ENCODE measurements at places on chromosomes 6 and 20.
A peak's percentile ranks its signal among the peaks of the same experiment; 100 is the strongest.

DNA sequence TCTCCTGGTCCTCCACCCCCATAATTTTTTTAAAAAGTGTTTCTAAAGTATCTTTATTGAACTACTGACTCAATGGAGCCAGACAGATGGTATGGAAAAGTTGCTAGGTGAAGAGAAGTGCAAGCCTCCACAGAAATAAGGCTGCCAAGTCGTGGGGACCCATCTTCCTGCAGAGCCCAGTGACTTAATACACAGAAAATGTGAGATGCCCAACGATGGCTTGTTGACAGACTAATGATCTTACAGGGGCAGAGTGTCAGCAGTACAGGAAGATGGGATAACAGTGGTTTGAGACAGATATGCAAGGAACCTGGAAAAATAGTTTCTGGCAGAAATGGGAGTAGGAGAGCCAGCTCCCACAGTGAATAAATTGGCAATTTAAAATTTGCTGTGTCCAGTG is 43.3 kb downstream of the FYN start:
- DNase-seq: no peak

GRCh38 chr6:36692861-36693702 is 4.5 kb upstream of the RAB44 start:
- no peak for DNase-seq

DNA sequence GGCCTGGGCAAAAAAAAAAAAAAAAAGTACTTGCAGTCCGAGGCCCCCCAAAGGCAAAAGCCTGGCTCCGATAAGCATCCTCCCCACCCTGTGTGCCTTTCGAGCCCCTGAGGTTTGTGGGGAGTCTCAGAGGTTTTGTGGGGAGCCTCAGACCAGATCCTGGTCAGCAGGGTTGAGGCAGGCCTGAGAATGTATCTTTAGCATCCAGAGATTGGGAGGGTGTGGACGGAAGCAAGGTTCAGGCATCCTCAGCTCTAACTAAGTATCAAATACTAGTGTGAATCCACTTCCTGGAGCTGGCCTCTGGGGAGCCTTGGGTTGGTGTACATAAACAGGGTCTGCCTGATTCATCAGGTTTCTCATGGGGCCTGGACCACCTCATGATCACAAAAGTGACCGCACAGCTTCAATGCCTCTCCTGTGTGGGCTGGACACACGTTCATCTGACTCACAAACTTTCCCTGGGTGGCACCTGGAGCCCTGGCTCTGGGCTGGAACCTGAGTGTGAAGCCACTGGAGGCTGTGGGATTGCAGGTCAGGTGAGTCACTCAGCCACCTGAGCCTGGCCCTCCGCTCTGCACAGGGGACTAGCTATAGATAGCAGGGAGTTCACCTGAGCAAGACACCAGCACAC is 24.4 kb downstream of the PCMTD2 start:
- DNase-seq: no peak

DNA sequence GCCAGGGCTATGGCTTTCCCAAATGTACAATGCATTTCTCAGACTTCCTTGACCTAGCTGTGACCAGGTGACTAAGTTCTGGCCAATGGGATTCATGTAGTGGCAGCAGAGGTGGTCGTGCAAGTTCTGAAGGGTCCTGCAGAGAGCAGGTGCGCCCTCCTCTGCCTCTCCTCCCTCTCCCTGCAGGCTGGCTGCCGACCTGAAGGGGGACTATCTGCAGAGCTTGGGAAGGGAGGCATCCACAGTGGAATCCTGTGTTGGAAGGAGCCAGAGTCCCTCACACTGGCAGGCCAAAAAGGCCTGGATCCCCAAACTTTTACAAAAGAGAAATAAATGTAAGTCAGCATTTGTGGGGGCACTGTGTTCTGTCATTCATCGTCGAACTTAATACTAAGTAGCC is 66.6 kb downstream of the CDH26 start:
- no peak for DNase-seq

- no peak for DNase-seq
Measured at GRCh38 chr6:128186729-128187128, 285.9 kb upstream of the THEMIS start.

- DNase-seq: no peak
Measured at GRCh38 chr6:136887953-136888352, 34.1 kb upstream of the SLC35D3 start.

GRCh38 chr6:45555981-45556771 is 178.4 kb upstream of the SUPT3H start:
- DNase-seq: no peak

GRCh38 chr6:41028561-41029412 is 10.2 kb downstream of the UNC5CL start:
- DNase-seq: no peak

GRCh38 chr6:145208474-145208873 is 526.8 kb downstream of the EPM2A start:
- no peak for DNase-seq

DNA sequence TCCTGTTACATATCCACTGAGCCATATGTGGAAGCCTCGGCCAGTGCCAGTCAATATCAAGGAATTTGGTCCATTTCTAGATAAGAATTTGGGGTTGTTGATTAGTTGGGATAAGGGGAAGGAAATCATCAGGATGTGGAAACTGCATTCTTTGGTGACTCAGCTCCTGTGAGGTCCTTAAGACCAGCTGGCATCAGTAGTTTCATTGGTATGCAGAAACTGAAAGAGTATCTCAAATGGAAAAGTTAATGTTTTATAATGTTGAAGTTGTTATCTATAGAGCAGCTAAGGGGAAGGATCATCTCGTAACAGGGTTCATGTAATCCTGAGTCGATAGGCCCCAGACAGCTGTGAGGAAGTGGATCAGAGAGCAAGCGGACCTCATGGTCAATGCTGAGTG is 87.9 kb upstream of the PRND start:
- DNase-seq: no peak

- DNase-seq: no peak
Measured at GRCh38 chr6:15355683-15356099, 109.8 kb downstream of the JARID2 start.

DNA sequence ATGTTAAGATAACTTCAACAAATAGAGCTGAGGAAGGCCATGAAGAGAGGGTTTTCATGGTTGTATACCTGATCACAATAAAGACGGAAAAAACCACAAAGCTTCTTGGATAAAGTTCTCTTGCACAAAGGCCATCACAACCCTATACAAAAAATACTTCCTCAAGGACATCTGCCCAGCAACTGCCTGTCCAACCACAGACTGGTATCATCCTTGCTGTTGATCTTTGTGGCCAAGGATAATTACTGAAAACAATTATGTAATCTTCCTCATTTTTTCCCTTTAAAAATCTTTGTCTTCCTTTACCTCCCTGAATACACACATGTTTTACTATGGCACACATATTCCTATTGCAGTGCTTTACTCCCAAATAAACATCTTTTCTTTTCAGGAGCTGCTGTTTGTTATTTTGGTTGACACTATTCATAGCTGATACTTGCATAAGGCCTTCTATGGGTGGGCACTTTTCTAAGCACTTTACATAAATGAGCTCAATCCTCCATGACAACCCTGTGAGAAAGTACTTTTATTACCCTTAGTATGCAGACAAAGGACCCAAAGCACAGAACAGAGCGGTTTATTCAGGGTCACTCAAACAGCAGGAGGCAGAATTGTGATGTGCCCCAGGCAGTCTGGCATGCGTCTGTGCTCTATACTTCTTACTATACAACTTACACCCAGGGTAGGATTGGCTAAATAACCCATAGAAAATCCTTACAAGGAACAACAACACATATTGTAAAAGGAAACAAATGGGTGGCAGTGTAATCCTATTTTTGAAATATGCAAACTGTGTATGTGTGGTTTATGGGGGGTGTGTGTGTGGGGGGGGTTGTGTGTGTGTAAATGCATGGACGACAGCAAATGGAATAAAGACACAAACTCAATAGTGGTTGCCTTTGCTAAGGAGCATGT is 35.1 kb downstream of the SNRNP48 start:
- no peak for DNase-seq

DNA sequence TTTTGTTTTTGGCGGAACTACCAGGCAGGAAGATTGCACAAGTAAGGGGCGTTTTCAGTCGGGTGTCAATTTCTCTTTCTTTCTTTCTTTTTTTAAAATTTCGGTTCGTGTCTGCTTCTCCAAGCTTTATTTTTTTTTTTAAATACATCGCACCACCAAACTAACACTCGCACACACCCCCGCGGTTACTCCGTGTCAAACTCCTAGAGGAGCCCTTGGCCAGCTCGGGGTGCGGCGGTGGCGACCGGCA is 338 bp downstream of the UTRN start:
- no peak for DNase-seq

- DNase-seq: peak; percentile 89
Measured at GRCh38 chr20:34876406-34877282, at the start of gene ACSS2. Gene ACSS2 (plus strand): TSS chr20:34876612. CDS start chr20:34876646, 34 bp downstream.

DNA sequence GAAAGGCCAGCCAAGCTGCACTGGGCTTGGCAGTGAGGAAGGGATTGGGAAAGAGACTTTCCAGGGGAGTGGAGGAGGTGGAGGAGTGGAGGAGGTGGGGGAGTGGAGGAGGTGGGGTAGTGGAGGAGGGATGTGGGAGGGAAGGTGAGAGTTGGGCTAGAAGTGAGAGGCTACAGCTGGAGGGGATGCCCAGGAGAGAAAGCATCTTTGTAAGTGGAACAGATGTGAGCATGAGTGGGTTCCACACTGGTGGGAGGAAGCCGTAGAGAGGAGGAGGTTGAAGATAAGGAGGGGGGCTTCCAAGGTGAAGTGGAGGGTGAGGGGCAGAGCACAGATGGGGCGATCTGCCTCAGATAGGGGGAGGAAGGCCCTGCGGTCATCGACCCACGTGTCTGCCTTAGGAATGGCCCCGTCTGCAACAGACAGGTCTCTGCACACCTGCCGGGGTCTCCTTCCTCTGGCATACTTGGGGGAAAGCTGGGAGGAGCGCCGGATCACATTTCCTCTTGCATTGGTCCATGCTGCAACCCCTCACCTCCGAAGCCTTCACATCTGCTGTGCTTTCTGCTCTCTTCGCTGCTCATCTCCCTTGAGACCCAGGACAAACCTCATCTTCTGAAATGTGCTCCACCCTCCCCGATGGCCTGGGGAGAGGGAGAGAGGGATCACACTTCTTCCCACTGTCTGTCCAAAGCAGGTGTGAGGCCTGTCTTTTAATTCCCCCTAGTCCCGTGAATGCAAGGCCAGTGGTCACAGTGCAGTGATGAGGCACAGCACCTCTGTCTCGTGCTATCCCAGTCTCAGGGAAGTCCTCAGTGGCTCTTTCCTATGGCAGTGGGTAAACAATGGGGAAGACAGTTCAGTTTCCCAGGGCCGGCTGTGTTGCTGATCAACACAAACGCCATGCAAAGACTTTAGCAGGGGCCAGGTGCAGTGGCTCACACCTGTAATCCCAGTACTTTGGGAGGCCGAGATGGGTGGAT is 48.6 kb upstream of the SNX9 start:
- DNase-seq: no peak

- DNase-seq: no peak
Measured at GRCh38 chr6:144460327-144461095, 175.4 kb downstream of the UTRN start.

GRCh38 chr6:27275025-27275956 is 27.8 kb downstream of the PRSS16 start:
- DNase-seq: no peak

DNA sequence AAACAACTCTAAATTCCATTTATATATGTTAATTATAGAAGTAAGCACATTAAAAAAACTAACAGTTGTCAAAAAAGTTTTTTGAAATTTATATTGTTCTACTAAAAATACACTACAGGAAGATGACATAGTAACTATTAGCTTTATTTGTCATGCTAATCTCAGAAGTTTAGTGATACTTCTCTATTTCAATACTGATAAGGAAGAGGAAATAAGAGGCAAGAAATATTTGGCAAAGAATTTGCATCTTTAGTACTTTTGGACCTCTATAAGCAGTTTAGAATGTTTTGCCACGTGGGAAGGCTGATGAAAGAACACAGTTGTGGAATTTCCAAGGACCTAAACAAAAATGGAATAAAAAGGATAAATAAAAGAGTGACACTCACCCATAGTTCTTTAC is 12.6 kb downstream of the IFNGR1 start:
- DNase-seq: no peak

- no peak for DNase-seq
Measured at GRCh38 chr6:91683240-91683639, 1096.4 kb upstream of the MAP3K7 start.

GRCh38 chr20:59955131-59955796 is 3.0 kb upstream of the CDH26 start:
- no peak for DNase-seq

DNA sequence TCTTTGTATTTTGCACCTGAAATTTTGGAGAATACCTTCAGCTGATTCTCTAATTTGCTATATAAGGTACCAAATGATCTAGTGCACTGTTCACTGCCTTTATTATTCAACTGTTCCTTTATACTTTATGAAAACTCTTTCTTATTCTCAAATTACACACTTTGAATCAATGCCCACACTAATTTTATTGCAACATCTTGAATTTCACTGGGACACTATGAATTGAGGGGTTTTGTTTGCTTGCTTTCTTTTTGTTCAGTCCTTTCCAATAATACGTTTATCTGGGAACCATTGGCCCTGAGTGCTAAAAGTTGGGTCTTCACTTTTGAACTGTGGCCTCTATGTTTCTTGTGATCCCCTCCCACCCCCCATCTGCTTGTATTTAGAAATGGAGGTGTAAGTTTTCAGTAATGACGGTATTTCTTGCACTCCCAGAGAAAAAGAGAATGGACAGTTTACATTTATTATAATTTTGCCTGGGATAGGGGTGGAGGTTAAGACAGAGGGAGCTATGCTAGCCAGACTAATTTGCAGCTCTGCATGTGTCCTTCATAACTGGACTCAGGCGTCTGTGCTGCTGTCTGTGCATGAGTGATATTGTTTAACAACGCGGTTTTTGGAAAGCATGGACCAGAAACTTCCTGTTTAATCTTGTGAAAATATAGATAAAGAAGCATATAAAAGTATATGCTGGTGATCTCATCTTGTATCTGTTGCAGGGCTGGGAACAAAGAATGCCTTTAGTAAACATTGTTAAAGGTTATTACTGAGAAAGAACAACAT is 98.1 kb downstream of the DNAH8 start:
- DNase-seq: no peak

- no peak for DNase-seq
Measured at GRCh38 chr6:75368864-75369402, 84.3 kb upstream of the TMEM30A start.

DNA sequence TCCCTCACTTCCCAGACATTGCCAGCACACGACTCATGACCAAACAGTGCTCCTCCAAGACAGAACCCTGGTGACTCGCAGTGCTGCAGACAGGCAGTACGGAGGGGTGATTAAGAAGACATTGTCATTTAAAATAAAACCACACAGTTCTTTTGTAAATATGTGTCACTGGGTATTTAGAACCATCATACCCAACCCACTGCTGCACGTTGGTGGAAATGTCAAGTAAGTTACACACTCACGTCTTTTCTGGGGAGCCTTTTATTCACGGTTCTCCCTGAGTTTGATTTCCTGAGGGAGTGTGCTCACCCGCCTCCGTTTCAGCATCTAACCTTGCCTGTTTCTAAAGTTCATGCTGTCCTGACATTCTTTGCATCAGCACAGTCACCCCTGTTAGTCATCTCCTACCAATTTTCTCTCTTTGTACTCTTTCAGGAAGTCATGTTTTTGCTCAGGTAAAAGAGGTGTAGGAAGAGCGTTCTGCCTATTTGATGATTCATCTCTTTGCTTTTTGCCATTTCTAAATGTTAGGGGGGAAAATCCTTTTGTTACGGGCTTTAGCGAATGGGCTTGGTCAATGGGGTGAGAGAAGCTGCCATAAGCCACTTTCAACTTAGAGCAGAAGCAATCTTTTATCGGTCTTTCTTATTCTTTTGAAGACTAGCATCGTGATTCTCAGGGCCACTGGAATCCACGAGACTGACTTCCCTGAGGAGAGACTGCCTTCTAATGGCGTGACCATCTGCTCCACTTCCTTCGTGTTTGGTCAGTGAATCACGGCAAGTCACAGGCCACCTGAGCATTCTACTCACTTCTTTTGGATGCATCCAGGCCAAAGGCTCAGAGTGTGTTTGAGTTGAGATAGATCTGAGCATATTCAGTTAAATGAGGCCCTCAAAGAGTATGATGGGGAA is 512.8 kb upstream of the JARID2 start:
- DNase-seq: peak; percentile 73
